ENCODE measurements at places on chromosomes 3 and 15.
A peak's percentile ranks its signal among the peaks of the same experiment; 100 is the strongest.

- DNase-seq = no peak
Measured at GRCh38 chr3:155504682-155505081, 211.2 kb upstream of the STRIT1 start.

DNA sequence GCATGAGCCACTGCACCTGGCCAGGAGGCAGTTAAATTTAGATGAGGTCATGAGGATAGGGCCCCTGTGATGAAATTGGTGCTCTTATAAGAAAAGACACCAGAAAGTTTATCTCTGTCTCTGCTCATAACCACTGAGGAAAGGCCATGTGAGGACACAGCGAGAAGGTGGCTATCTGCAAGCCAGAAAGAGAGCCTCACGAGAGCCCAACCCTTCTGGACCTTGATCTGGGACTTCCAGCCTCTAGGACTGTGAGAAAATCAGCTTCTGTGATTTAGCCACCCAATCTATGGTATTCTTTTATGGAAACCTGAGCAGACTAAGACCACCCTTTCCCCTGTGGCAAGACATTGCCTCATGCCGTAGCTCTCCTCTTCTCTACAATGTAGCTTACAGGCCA lies 337.6 kb downstream of the THSD4 start:
- DNase-seq = no peak

DNA sequence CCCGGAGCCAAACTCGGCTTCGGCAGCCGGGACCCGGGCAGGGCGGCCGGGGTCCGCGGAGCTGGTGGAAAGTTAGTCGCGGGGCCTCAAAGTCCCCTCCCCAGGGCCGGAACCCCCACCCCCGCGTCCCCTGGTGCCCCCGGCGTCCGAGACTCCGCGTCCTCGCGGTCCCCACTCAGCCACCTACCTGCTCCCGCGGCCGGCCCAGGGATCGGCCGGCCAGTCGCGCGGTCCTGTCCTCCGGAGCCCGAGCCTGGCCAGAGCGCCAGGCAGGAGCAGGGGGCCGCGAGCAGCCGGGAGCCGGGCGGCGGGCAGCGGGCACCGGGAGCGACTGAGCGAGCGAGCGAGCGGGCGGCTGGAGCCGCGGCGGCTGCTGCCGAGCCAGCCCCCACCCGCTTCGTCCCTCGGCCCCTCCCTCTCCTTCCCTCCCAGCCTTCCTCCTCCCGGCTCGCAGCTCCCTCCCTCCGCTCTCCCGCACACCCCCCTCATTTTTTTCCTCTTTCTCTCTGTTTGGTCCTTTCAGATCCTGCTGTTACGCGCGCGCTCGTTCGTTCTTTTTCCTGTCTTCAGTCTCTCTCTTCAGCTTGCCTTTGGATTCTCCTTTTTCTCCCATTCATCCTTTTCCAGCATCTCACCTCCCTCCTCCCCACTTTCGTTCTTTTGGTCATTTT lies at the start of gene MEGF11:
MEGF11 (minus strand) TSS at position 333 of the 671 bp plus-strand sequence. CDS start 125,347 bp downstream, outside the sequence.
- DNase-seq = peak; percentile 17

- peak; percentile 45 for DNase-seq
Measured at GRCh38 chr3:63791974-63792373, 27.1 kb upstream of the C3orf49 start.

- DNase-seq = peak; percentile 88
Measured at GRCh38 chr15:79595995-79596622, 164.0 kb downstream of the MINAR1 start.

DNA sequence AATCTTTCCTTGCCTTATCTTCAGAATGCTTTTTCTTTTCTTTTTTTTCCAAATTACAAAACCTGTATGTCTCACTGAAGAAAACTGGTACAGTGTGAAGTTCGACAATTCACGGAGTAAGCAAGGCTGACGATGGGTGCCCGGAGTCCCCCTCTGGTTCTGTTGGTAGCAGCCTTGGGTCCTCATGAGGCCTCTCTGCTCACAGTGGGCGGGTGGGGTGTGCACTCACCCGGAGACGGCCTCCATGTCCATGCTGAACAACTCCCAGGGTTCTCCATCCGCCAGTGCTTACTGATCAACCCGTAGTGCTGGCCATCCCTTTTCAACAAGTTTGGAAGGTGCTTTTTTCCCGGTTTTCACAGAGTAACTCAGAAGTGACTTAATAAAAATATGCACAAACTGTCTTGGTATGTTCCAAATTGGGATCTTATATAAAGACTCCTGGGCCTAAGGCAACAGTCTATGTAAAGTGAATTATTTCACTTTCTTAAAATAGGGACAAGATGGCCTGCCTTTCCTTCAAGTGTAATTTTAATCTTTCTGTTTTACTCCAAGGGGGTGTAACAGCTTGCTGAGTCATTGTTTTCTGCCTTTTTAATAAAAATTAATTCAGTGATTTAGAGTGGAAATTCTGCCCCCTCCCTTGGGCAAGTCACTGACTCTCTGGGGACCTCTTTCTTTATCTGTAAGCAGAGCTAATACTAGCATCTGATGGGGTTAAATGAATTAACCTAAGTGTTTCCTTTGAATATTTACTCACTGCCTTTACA lies 23.7 kb downstream of the LRRK1 start:
- no peak for DNase-seq

GRCh38 chr3:16437640-16438039 lies 75.9 kb downstream of the RFTN1 start:
- DNase-seq = no peak

GRCh38 chr15:60384526-60385126 lies 13.2 kb downstream of the ANXA2 start:
- DNase-seq = no peak

GRCh38 chr15:29812384-29812694 lies 9.9 kb downstream of the TJP1 start:
- no peak for DNase-seq

- no peak for DNase-seq
Measured at GRCh38 chr3:181210275-181210674, 220.7 kb upstream of the DNAJC19 start.

DNA sequence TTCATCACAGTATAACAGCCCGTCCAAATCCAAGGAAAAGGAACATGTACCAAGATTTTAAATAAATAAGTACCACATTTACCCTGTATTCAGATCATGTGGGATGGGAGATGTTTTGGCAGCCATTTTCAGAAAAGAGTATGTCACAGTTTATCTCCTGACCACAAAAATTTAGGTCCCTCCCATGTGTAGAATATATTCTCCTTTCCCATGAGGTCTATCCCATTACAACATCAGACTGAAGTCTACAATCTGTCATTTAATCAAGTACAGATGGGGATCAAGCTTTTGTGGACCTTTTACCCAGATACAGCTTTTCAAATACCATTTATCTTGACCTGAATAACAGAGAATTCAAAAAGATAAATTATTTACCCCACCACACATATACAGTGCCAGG lies 444.5 kb downstream of the PLOD2 start:
- DNase-seq = no peak

- no peak for DNase-seq
Measured at GRCh38 chr15:81914734-81915256, 131.0 kb downstream of the MEX3B start.

DNA sequence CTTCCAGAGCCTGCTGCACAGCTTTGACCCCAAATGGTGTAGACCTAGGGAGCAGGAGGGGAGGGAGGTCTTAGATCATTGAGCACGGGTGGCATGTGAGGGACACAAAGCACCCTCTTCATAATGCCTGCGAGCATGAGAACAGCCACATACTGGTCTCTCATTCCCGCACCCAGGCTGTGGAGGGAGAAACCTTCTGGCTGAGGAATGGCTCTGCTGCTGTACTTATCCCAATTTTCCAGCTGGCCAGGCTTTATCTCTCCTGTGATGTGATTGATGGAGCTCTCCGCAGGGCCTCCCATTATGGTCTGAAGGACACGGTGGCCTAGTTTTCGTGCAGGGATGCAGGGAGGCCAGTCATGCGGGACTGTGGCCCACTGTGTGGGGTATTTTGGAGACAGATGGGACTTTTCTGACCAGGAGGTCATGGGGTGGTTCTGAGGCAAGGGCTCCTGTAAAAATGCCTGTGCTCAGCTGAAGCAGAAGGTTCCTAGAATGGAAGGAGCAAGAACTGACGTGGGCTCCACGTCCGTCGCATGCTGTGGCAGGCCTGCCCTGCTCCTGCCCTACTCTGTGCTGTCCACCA lies 251.5 kb downstream of the PLCL2 start:
- DNase-seq = no peak

- DNase-seq = peak; percentile 50
Measured at GRCh38 chr3:97910931-97911351, 61.3 kb downstream of the RIOX2 start.

GRCh38 chr3:69283913-69284611 lies 101.8 kb downstream of the FRMD4B start:
- no peak for DNase-seq

DNA sequence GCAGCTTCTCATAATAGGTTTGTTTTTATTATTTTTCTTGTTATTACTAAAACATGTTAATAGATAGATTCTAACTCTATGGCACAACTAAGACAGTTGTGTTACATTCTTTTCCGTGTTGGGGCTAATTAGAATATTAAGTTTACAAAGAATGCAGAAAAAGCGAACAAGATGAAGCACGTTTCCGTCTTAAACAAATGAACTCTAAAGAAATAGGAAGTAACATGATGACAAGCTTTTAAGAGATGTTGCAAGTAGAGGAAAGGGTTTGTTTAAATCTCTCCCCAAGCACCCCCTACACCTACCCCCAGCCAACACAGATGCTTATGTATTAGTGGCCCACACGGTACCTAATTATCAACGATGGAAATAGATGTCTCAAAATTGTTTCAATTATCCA lies 207.1 kb downstream of the TP63 start:
- DNase-seq = no peak

- DNase-seq = no peak
Measured at GRCh38 chr3:59708202-59708601, 658.4 kb upstream of the CFAP20DC start.

DNA sequence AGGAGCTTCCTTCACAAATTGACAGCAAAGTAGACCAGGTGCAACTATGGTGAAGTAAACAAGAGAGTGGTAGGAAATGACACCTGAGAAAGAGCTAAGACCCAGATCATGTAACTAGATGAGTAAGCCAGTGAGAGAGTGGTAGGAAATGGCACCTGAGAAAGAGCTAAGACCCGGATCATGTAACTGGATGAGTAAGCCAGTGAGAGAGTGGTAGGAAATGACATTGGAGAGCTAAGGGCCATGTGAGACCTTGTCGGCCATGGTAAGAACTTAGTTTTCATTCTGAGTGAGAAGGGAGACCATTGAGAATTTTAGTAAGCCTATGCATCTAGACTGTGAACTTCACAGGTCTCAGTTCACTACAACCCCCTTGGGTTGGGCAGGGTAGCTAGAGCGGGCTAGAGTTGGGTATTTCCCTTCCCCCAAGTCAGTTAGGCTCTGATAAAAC lies 5.4 kb upstream of the SENP7 start:
- no peak for DNase-seq

DNA sequence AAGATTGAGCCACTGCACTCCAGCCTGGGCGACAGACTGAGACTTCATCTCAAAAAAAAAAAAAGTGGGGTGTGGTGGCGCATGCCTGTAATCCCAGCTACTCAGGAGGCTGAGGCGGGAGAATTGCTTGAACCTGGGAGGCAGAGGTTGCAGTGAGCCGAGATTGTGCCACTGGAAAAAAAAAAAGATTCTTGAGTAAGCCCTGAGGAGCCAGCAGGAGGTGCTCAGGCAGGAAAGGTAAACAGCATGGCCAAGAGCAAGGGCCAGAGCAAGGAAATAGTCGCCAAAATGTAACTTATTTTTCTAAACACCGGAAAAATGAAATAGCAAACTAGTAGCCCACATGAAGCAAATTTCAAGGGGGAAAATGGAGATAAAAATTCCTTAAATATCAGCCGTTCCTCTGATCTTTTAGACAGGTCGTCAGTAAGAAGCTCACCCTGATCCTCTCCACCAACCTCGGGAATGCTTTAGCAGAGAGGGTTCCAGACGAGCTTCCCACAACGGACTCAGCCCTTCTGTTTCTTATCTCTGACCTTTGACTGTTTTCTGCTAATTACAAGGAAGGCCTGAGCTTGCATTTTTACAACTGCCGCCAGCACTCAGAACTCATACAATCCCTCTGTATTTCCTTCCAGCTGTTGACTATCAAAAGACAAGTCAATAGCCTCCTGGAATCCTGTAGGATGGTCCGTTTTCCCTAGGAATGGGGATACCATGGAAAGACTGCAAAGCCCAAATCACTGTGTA lies 45.0 kb upstream of the AKAP13 start:
- DNase-seq = no peak

DNA sequence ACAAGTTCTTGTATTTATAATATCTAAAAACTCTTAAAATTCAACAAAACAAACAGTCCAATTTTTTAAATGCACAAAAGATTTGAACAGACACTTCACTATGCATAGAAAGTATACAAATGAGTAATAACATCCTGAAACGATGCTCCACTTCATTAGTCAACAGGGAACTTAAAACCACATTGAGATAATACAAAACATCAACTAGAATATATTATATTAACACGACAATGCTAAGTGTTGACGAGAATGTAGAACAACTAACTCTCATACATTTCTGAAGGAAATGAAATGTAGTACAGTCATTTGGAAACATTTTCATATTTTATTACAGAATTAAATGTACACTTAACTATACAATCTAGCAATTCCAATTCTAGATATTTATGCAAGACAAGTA lies 93.4 kb downstream of the IGSF11 start:
- DNase-seq = no peak

DNA sequence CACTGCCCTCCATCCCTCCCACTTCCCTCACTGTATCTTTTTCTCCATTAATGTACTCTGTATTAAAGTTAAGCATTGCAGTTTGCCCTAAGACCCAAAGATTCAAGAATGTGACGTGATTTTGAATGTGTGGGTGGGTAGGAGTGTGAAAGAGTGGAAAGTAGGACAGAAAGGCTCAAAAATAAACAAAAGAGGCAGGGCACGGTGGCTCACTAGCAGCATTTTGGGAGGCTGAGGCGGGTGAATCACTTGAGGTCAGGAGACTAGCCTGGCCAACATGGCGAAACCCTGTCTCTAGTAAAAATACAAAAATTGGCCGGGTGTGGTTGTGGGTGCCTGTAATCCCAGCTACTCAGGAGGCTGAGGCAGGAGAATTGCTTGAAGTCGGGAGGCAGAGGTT lies 18.4 kb downstream of the TFRC start:
- no peak for DNase-seq

- DNase-seq = no peak
Measured at GRCh38 chr3:55042591-55042990, 114.7 kb upstream of the LRTM1 start.

DNA sequence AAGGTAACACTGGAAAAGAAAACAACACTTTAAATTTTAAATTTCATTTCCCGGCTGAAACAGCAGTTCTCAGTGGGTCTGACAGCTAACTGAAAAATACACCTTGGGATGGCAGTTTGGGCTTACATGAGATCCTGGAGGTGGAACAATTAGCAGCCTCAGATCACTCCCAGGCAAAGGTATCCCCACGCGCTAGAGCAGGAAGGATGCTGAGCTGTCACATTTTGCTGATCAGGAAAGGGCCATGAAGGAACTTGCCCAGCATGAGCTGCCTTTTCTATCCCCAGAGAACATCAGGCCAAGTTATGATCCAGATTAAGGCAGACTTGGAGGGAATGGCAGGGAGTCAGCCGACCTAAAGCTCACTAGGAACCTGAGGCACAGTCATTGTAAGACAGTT lies 204.8 kb upstream of the SLC2A2 start:
- DNase-seq = no peak

- DNase-seq = no peak
Measured at GRCh38 chr15:73944161-73945129, 18.2 kb downstream of the LOXL1 start.
